ENCODE measurements at places on chromosomes 16 and 17.

DNA sequence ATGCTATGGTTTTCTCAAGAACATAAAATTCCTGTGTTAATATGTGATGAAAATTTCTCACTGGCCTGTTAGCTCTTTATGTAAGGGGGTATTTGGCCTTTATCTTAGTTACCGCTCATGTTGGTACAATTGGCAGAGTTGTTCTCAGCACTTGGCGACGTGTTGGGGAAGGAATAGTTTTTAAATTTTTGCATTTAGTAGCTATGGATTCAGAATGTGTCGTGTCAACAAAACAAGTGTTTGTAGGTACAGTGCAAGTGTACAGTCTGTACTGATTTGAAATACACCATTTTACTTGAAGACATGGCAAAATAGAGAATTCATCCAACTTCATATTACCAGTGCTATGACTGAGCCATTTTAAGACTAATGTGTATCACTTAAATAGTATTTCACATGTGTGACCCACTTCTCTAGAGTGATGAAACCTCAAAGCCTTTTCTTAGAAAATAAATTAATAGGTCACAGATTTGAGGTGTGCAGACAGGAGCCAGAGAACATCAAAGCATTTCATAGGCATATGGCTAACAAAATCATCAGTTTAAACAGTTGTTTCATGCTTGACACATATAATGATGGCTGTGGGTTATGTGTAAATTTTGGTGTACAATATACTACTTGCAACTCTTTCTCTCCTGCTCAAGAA is 150.8 kb downstream of the PHKB start:
- no peak for DNase-seq

DNA sequence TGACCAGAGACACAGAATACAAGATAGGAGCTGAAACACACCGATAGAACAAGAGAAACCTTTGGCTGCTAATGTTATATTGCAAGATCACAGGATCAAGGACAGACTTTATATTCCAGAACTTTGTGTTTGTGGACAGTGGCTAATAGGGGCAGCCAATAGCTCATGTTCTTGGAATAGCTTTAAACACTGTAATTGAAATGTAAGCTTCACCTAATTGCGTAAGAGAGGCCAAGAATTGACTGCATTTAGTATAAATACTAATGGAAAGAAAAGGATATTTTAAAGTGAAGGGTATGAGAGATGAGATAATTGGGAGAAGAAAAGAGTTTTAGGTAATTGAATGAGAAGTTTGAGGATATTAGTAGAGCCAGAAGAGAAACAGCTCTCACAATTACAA is 758.8 kb downstream of the CDH11 start:
- no peak for DNase-seq

- no peak for DNase-seq
Observed at GRCh38 chr17:4235372-4236279, 28.2 kb downstream of the ANKFY1 start.

DNA sequence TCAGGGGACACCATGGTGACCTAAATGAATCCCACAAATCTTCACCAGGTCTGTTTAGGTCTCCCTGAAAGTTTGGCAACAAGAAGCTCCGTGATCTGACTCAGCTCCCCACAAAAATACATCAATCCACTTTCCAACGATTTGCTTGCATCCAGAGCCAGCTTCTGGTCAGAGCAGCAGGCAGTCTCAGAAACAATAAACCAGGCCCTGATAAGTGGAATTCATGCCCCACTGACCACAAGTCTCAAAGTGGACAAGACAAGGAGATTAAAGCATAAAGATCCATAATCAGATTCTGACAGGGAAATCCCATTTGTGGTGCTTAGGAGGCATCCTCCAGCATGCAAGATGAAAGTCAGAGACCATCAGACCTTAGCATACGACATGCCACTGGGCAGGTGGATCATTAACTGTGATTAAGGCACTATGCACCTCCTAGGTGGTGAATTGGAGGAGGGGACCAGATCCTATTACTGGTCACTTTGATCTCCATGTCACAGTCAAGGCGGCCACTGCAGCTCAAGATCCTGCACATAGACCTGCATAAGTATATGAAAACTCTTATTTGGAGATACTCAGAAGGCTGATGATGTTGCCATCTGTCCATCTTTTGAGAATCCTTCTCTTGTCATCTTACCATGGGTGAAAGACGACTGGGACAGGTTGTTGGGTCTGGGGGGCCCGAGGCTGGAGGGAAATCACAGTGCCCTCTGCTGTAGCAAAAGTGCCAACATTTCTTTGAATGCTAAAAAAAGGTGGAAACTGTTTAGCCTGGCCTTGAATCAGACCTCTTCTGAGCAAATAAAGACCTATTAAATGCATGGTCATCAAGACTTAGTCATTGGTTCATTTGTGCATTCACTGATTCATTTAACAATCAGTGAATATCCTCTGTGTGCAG is 309.2 kb upstream of the CCL2 start:
- no peak for DNase-seq

DNA sequence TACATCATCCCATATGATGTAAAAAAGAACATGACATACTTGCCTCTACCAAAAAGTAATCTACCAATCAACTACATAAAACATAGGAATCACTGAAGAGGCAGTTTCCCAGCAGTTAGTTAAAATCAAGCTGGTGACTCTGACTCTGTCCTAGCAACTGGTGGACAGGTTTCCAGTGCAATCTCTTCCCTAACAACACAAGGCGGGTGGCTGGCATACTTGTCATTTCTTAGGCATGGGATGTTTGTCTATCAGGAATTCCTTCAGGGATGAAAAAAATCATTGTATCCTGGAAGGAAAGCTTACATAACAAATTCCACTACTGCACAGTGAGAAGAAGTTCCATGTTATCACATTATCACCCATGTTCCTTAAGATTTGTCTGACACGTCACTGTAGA is 50.9 kb downstream of the HELZ start:
- no peak for DNase-seq

- DNase-seq: no peak
Observed at GRCh38 chr16:70302745-70303144, 3.8 kb downstream of the DDX19B start.

DNA sequence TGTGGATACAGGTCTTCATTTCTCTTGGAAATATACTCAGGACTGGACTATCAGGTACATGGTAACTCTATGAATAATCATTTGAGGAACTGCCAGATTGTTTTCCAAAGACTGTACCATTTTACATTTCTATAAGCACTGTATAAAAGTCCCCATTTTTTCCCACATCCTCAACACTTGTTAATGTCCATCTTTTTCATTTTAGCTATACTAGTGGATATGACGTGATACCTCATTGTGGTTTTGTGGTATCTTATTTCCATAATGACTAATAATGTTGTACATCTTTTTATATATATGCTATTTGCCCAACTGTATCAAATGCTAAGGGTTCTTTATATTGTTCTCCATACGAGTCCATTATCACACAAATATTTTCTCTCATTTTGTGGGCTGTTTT is 22.9 kb downstream of the NUP88 start:
- DNase-seq: no peak

DNA sequence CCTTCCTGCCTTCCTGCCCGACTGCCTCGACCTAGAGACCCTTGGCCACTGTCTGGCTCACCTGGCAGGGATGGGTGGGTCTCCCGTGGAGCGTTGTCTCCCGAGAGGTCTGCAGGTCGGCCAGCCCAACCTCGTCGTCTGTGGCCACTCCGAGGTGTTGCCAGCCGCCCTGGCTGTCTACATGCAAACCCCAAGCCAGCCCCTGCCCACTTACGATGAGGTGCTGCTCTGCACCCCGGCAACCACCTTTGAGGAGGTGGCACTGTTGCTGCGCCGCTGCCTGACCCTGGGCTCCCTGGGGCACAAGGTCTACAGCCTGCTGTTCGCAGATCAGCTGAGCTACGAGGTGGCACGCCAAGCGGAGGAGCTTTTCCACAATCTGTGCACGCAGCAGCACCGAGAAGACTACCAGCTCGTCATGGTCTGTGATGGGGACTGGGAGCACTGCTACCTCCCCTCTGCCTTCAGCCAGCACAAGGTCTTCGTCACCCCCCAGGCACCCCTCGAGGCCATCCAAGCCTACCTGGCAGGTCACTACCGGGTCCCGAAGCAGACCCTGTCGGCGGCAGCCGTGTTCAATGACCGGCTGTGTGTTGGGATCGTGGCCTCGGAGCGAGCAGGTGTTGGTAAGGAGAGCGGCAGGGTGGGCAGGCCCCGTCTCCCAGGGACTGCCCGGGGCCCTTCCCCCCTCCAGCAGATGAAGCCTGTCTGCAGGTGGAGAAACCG is 75.1 kb upstream of the ENDOV start:
- DNase-seq: no peak

DNA sequence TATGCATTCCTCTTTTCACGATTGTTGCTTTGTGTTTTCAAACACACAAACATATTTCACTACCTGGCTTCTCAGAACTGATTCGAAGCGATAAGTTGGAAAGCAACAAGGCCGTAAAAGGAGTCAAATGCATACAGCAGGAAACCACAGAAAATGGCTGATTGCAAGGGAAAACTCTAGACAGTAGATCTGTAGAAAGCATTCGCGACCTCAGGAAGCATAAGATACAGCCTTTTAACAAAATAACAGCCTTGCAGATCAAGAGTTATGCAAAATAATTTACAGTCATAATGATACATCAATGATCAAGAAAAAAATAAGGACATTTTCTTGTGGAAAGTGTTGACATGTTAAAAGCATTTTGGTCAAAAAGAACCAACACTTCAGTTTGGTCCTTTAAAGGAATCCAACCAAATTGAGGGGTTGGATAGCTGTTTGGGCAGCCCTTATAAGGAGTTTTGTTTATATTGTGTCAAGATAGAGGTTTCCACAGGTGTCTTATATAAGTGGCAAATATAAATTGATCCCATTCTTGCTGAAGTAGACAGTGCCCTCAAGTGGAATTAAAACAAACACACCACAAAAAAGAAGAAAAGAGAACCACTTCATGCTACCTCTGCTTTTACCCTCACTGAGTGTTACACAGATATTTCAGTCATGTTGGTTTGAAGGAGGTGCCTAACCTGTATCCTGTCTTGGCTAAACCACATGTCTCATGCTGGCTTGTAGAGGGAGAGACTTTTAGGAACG is 5.5 kb downstream of the CYLD start:
- no peak for DNase-seq

DNA sequence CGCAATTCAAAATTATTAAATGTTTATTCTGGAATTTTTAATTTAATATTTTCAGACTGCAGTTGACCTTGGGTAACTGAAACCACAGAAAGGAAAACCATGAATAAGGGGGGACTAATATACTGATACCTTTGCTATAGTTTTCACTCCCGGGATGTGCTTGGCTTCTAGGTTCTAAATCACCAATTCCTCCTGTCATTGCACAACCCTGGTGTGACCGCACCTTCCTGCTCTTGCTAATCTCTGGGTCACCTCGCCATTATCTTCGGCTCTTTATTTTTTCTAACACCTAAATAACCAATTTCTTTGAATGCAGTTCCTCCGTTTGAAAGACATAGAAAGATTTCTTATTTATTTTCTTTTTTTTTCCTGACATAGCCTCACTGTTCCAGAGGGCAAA is 634.5 kb upstream of the GOT2 start:
- DNase-seq: no peak

- no peak for DNase-seq
Observed at GRCh38 chr17:28475151-28475900, 1.9 kb downstream of the SLC13A2 start.

DNA sequence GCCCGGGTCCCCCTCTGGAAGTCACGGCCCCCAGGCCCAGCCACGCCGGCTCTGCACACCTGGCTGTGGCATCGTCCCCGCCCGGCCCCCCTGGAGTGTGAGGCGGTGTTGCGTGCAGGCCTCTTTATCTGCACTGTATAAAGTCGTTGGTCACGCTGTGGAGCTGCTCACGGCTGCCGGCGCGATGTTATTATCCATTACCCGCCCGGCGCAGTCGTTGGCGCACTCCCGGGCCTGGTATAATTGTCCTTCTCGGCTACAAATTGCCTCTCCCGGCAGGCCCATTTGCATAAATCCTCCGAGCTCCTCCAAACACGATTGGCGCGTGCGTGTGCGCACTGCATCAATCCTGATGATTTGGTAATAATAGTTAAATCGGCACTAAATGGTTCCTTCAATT is 57.8 kb downstream of the BAHCC1 start:
- no peak for DNase-seq

GRCh38 chr16:82456683-82457082 is 170.1 kb upstream of the CDH13 start:
- DNase-seq: peak; percentile 20

GRCh38 chr17:29880031-29880430 is 50.0 kb downstream of the SSH2 start:
- DNase-seq: no peak

GRCh38 chr16:3937066-3937875 is 56.8 kb upstream of the CREBBP start:
- no peak for DNase-seq

- DNase-seq: no peak
Observed at GRCh38 chr17:36034127-36034526, 16.4 kb upstream of the CCL23 start.

DNA sequence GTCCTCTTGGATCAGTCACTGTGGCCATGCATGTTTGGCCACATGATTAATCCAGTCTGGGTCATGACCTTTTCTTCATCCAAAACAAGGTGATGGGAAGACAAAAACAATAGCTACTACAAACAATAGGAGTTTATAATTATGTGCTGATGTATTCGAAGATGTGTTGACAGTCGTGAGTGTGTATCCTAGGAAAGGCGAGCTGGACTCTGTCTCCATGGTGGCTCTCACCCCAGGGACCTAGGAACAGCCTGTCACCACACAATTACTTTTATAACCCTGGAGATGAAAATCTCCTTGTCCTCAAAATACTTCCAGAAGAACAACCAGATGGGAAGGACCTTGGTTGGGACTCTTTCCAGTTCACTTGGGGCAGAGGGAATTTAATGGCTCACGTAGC is 9.8 kb upstream of the PLK1 start:
- DNase-seq: no peak

GRCh38 chr17:41024697-41025096 is 2.3 kb downstream of the KRTAP1-5 start:
- DNase-seq: no peak

DNA sequence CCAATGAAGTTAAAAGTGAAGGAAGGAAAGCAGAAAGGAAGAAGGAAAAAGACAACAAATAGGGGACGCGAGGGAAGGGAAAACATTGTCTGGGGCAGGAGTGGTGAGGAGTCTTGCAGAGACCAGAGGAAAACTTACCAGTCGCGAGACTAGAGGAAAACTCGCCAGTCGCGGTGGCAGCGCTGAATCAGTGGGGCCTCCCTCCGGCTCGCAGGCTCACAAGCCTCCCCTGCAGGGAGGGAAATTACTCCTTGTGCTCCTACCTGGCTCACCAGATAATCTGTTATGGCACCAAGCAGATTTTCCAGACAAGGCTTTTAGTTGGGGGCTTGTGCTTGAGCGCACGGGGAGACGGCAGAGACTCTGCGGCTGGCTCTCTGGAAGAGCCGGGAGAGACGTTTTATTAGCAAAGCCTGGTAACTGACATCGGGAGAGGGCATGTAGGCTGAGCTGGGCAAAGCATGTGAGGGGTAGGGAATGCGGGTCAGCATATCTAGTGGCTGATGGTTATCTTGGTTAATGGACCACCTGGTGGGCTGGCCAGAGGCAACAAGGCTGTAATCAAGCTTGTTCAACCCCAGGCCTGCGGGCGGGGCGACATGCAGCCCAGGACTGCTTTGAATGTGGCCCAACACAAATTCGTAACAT is 37.1 kb downstream of the LCMT1 start:
- no peak for DNase-seq
